ENCODE measurements at places on chromosomes 3 and 15.

DNA sequence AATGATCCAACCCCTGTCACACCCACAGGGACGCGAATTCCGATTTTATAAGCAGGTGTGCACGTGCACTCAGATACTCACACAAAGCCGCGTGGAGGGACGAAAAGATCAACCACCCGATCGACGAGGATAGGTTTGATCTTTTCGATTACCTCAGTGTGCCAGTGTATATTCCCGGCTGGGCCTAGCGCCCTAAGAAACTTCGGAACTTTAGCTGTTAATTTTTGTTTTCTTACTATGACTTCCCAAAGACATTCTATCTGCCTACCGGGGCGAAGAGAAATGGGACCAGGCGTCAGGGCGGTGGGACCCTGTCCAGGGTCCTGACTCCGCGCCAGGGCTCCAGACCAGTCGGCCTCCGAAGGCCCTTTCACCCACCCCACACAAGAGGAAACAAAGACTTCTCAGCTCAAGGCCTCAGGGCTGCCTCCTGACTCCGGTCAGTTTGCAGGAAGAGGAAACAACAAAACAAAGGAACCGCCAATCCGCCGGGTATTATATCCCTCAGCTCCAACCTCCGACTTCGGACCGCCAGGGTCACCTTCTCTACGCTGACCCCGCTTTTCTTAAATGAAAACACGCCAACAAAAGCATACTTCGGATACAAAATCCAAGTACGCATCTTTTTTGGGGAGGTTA is 6.8 kb downstream of the ONECUT1 start:
- no peak for DNase-seq

DNA sequence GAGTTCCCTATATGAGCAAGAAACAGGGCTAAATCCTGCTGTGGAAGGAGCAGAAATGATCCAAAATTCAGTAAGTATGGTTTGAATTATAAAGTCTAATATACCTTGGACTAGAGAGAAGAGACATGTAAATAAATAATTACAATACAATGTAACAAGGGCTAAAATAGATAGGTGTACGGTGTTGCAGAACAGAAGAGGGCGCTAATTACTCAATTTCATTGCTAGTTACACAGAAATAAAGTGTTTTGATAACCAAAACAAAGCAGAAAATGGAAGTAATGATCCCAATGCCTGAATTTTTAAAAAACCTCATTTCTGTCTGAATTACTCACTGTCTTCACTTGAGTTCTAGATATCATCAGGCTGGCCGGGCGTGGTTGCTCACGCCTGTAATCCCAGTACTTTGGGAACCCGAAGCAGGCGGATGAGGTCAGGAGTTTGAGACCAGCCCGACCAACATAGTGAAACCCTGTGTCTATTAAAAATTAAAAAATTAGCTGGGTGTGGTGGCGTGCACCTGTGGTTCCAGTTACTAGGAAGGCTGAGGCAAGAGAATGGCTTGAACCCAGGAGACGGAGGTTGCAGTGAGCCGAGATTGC is 8.3 kb upstream of the PLCH1 start:
- DNase-seq, result no peak

- no peak for DNase-seq
Observed at GRCh38 chr3:57199895-57200297, at the start of gene HESX1. HESX1 (minus strand) TSS chr3:57199978; CDS start chr3:57199918, 60 bp downstream.

DNA sequence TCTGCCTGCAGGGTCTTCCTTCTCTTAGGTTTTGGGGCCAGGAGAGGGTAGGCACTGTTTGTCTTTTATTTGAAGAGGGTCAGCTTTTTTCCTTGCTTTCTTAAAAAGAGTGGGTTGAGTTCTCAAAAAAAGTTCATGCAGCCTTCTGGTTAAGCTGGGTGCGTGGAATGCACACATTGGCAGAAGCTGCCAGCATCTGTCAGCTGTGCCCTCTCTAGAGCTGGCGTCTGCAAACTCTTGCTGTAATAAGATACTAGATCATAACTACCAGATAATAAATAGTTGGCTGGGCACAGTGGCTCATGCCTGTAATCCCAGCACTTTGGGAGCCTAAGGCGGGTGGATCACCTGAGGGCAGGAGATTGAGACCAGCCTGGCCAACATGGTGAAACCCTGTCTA is 373.4 kb downstream of the OCA2 start:
- no peak for DNase-seq

DNA sequence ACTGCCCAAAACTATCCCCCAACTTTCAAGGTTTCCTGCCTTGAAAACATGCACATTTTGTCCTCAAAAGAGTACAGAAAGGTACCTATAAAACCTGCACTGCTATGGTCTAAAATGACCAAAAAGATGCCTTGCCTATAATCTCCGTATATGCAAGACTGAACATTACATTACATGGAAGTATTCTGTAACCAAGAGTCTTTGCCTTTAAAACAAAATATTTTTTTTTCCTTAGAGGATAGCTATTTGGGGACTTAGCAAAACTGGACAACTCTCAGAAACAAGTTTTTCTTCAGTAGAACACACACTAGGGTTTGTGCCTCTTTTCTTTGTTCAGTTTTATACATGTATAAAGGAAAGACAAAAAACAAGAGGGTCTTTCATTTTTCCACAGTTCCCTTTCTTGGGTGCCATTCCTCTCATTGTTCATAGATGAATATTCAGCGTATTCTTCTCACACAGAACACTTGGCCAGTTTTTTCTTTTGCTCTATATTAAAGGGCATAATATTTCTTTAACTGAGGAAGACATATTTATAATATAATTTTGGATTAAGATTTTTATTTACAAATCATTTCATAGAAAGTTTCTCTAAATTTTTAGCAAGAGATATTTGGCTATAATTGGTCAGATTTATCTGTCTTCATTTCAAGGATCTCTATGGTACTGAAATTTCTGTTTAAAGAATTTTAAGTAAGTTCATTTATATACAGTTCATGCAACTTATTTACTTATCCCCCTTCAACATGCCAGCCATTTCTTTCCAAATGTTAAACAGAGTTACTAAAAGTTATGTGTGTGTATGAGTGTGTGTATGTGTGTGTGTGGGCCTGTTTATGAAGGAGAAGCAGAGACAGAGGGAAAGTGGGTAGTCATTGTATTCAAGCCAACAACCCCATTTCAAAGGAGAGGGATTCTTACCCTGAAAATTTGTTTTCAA is 142.6 kb downstream of the ZBTB20 start:
- DNase-seq, result no peak

- DNase-seq, result no peak
Observed at GRCh38 chr3:73603762-73604171, 21.0 kb downstream of the PDZRN3 start.

GRCh38 chr3:152263711-152264110 is 5.0 kb upstream of the MBNL1 start:
- no peak for DNase-seq

DNA sequence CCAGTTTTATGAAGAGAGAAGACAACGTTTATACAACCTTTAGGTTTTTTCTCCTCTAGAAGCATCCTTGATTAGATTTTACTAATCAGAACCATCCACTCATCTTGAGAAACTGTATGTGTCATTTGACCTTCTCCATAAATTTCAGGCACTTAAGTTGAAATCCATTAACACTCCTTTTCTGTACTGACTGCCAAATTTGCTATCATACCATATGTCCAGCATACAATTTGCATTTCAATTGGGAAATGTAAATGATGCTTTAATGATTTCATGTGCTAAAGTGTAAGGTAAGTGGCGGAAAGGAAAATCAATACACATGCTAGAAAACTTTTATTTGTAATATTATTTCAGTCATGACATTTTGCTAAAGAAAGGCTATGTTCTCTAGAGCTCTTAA is 731.6 kb downstream of the GBE1 start:
- DNase-seq, result no peak

DNA sequence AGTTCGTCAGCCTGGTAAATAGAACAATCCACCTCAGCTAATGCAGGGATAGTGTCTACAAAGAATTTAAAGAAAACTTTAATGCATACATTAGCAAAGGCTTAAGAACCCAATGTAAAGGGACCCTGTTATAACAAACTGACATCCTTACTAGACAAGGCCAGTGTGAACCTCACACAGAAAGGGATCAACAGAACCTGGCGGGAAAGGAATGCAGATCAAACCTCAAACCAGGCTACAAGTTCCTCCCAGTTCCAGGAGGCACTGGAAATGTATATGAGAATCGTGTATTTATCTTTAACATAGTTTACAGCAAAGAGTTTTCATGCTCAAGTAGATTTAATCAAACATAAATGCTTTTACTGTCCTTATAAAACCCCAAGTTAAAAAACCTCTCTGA is 37.6 kb upstream of the ATP11B start:
- DNase-seq, result no peak

DNA sequence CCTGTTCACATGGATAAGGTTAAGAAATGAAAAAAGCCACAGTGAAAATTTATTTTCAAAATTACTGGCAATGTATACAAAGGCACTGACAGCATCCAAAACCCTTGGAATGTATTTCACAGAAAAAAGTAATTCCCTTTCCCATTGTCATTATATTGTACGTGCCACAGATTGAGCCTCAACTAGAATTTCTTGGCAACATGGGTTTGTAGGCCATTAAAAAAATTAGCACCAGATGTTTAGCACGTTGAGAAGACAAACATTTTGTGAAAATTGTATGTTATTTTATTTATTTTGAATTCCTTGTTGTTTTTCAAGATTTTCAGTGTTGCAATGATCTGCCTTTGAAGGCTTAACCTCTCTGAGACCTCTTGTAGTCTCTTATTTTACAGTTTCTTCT is 76.3 kb upstream of the EPHB3 start:
- DNase-seq, result no peak

GRCh38 chr15:56537881-56538280 is 72.9 kb upstream of the MNS1 start:
- no peak for DNase-seq

- DNase-seq, result no peak
Observed at GRCh38 chr3:130293247-130293646, 52.2 kb upstream of the COL6A5 start.

GRCh38 chr3:23762214-23762613 is 43.5 kb upstream of the UBE2E1 start:
- DNase-seq, result no peak

DNA sequence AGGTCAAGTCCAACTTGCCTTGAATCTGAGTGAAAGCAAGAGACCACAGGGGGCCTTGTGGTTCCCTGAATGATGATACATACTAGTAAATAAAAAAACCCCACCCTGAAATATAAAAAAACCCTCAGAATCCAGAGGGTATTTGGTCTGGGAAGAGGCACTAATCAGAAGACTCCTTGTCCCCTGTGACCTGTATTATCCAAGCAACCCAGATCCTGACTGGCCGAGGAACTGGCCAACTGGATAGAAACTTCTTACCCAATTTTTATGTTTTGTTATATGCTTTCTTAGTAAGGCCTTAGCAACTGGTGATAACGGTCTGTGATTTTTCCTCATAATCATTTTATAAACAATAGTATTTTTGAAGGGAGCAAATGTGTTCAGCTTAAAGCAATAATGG is 17.5 kb downstream of the ABI3BP start:
- DNase-seq, result no peak

- no peak for DNase-seq
Observed at GRCh38 chr3:43526956-43527355, 94.9 kb downstream of the ANO10 start.

GRCh38 chr3:172713316-172713715 is 2.4 kb upstream of the NCEH1 start:
- no peak for DNase-seq

DNA sequence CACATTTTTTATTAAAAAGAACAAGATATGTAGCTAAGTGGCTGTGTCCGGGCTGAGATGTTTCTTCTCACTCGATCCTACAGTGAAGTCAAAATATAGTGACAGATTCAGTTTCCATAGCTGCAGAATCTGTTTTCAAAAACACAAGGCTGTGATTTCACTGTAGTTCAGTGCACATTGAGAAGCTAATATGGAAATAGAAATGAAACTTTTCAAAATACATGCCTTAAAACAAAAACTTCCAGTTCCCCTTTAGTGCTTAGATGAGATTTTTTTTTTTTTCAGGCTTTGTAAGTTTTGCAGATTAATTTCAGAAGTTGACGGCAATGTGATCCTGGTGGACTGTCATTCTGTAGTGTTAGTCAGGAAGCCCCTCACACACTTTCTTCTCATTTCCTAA is 23.8 kb upstream of the TRAK1 start:
- no peak for DNase-seq

GRCh38 chr3:155323063-155323666 is 29.7 kb upstream of the STRIT1 start:
- DNase-seq, result no peak

DNA sequence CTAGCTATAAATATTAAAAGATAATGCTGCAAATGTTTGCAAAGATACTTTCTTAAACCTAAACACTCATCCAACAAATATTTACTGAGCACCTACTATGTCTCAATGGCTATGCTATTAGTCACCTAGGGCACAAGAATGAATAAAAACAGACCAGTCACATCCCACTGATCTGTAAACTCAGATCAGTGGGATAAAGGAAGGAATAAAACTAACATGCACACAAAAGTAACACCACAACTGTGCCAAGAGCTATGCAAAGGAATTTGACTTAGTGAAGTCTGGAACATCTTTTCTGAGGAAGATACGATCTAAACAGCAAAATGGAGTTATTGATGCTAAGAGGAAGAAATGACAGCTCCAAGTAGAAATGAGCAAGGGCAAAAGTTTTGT is 56.6 kb downstream of the CBLB start:
- no peak for DNase-seq

DNA sequence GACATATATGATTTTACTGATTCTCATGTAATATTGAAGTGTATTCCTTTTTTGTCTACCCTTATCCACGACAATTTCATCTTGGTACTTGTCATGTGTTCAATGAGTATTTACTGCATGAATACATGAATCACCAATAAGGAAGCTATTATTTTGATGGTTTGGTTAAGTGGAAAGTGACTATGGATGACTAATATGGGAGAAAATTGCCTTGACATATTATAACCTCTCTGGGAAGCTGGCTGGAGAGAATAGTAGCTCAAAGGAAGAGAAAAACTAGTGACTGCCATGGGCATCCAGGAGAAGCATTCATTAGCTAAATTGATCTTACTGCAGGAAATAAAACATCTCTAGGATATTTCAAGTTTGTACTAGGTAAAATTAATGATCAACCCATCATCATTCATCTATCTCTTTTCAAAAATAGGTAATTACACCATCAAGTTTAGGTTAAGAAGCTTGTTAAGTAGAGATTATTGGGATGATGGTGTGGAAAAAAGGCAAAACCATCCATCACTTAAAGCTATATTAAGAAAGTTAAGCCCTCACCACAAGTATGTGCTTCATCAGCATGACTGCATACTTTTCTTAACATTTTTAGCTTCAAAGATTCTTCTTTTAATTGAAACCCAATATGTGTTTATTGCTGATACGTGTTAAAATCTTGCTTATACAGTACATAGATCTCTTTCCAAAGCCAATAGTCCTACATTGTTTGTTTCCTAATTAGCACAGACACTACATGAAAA is 455.2 kb upstream of the ARPP21 start:
- no peak for DNase-seq

Data from cardiac septum (tissue), 1 donor.